MV-4-11 (cell line): ENCODE measurements at places on chromosomes 16 and 17.

GRCh38 chr16:12801511-12802042 is 2.1 kb downstream of the CPPED1 start:
- peak; percentile 93 for DNase-seq

DNA sequence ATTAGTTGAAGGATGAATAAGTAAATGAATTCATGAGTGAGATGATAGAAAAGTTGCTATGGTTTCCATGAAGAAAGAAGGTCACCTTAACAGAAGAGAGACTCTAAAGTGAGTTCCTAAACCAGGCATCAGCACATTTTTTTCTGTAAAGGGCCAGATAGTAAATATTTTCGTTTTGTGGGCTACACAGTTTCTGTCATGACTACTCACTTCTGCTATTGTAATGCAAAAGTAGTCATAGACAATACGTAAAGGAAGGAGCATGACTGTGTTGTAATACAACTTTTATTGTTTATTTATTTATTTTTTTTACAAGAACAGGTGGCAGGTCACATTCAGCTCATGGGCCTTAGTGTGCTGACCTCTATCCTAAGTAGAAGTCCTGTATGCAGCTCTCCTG is 426.1 kb upstream of the DYNLRB2 start:
- DNase-seq, result no peak

- no peak for DNase-seq
These were observed 296.6 kb upstream of the PMFBP1 start for GRCh38 chr16:72468582-72468981.

DNA sequence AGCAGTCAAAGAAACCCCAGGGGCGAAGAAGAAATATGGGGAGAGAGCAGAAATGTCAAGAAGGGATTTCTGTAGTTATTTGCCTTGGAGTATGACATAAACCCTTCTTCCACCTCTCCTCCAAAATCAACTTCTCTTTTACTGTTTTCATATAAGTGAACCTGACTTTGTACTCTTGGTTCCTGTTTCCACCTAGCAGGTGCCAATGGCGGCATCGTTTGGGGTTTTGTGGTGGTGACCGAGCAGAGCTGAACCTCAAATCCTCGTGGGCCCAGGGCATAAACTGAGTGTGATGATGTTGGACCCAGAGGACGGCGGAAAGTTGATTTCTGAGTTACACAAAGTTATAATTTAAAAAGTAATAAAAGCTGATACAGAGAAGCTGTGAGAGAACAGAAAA is 39.6 kb upstream of the PSMD7 start:
- DNase-seq, result peak; percentile 50

- peak; percentile 62 for DNase-seq
These were observed 10.8 kb upstream of the SLC46A1 start for GRCh38 chr17:28416703-28417311.

GRCh38 chr17:55735731-55736405 is 13.2 kb upstream of the TMEM100 start:
- peak; percentile 56 for DNase-seq
